ENCODE measurements at places on chromosomes 2 and 18.
A peak's percentile ranks its signal among the peaks of the same experiment; 100 is the strongest.

- H3K4me3 ChIP-seq = no peak overlapping the region
- no peaks in the 10 kb centered on the region for H3K4me1 ChIP-seq
- no peaks in the 10 kb centered on the region for H3K27me3 ChIP-seq
- no peaks in the 10 kb centered on the region for H3K36me3 ChIP-seq
- no peak overlapping the region for H3K27ac ChIP-seq
Measured at GRCh38 chr18:6593142-6593885, 136.2 kb upstream of the ARHGAP28 start.

DNA sequence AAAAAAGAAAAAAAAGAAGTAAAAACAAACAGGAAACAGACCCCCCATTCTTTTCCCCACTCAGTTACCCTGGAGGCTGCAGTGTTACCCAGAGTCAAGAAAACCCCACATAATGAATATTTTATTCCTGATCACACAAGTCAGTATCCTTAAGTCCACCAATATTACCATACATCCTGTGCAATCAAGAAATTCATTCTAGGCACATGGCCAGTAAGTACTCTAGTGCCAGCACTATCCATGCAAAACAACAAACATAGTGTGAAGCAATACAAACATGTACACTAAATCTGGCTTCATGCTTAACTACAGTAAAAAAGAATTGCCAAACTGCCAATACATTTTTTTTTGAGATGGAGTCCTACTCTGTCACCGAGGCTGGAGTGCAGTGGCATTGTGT, 111.6 kb downstream of the FAM168B start:
- no peaks in the 10 kb centered on the region for H3K4me1 ChIP-seq
- no peaks in the 10 kb centered on the region for H3K27me3 ChIP-seq
- no peak for DNase-seq
- H3K36me3 ChIP-seq = no peaks in the 10 kb centered on the region

- H3K36me3 ChIP-seq = no peaks in the 10 kb centered on the region
- peaks cover 3% of the 10 kb centered on the region for H3K4me1 ChIP-seq
- H3K4me3 ChIP-seq = no peak overlapping the region
- no peak for DNase-seq
- no peak overlapping the region for H3K27ac ChIP-seq
- no peaks in the 10 kb centered on the region for H3K27me3 ChIP-seq
Measured at GRCh38 chr2:237819231-237819630, 20.7 kb downstream of the RBM44 start.

DNA sequence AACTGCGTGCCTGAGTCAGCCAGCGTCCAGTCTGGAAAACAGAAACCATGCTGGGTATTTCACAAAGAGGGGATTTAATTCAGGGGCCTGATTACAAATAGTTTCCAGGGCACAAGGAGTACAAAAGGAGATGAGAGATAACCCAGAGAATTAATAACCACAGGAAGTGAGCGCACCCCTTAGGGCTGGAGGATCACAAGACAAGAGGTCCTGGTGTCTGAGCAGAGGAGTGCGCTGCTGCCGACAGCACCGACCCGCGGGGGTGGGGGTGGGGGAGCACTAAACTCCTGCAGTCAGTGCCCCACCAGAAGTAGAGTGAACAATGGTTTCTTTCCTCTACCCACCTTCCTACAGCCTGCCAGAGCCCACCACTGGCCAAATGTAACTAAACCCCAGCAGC, 20.8 kb upstream of the MAL start:
- no peaks in the 10 kb centered on the region for H3K36me3 ChIP-seq
- peaks cover 6% of the 10 kb centered on the region for H3K27me3 ChIP-seq
- DNase-seq = no peak
- H3K4me1 ChIP-seq = no peaks in the 10 kb centered on the region

DNA sequence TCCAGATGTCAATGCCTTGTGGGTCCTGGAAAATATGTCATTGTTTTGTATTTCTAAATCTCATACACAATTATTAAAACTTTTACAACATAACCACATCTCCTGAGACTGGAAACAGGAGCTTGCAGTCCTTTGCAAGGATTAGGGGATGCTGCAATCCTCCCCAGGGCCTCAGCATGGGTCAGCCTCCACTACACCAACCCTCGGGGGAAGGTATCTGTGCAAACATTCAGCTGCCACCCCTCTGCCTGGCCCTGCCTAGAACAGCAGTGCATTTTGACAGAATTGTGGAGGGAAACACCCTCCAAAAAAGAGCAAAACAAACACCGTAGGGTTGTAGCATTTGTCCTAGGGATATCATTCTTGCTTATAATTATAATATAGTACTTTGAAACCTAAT, 4.2 kb upstream of the UPP2 start:
- no peak overlapping the region for H3K4me3 ChIP-seq
- H3K4me1 ChIP-seq = no peaks in the 10 kb centered on the region
- H3K27ac ChIP-seq = no peak overlapping the region
- no peaks in the 10 kb centered on the region for H3K27me3 ChIP-seq

- H3K27me3 ChIP-seq = no peaks in the 10 kb centered on the region
- H3K4me3 ChIP-seq = no peak overlapping the region
- peaks cover 52% of the 10 kb centered on the region for H3K36me3 ChIP-seq
- H3K4me1 ChIP-seq = peaks cover 26% of the 10 kb centered on the region
- no peak overlapping the region for H3K27ac ChIP-seq
Measured at GRCh38 chr2:131058214-131058843, 34.9 kb downstream of the FAM168B start.

GRCh38 chr2:68832233-68832869, 38.8 kb downstream of the BMP10 start:
- H3K4me3 ChIP-seq = no peak overlapping the region
- peak overlapping the region; percentile 82 for H3K27ac ChIP-seq
- peaks cover 58% of the 10 kb centered on the region for H3K4me1 ChIP-seq
- no peaks in the 10 kb centered on the region for H3K36me3 ChIP-seq
- H3K27me3 ChIP-seq = no peaks in the 10 kb centered on the region

- no peak overlapping the region for H3K4me3 ChIP-seq
- H3K27me3 ChIP-seq = no peaks in the 10 kb centered on the region
- H3K27ac ChIP-seq = no peak overlapping the region
- H3K36me3 ChIP-seq = no peaks in the 10 kb centered on the region
Measured at GRCh38 chr2:30305235-30305634, 73.9 kb downstream of the LBH start.

DNA sequence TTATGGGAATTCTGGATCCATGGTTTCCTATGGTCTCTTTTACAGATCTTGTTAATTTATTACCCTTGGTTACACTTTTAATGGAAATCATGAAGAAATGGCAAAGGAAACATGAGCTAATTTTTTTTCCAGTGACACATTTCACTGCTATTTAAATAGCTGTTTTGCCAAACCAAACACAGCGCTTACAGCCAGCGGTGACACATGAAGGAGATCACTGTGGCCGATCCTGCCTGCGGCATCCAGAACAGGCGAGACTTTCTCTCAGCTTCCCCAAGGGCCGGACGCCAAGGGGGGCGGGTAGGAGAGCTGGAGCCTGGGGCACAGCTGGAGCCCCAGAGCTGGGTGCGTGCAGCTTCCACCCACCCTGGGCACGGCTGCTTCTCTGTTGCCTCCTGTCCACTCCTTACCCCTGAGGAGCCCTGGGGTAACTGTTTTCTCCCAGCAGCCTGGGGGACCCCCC, 81.4 kb upstream of the PKDCC start:
- H3K36me3 ChIP-seq = no peaks in the 10 kb centered on the region
- peaks cover 3% of the 10 kb centered on the region for H3K27me3 ChIP-seq
- H3K4me1 ChIP-seq = peaks cover 54% of the 10 kb centered on the region
- peak; percentile 95 for DNase-seq
- H3K27ac ChIP-seq = peak overlapping the region; percentile 70

- DNase-seq = peak; percentile 14
- no peaks in the 10 kb centered on the region for H3K27me3 ChIP-seq
- H3K4me3 ChIP-seq = no peak overlapping the region
- no peaks in the 10 kb centered on the region for H3K4me1 ChIP-seq
- H3K27ac ChIP-seq = no peak overlapping the region
Measured at GRCh38 chr2:126864861-126865260, 33.8 kb upstream of the TEX51 start.

DNA sequence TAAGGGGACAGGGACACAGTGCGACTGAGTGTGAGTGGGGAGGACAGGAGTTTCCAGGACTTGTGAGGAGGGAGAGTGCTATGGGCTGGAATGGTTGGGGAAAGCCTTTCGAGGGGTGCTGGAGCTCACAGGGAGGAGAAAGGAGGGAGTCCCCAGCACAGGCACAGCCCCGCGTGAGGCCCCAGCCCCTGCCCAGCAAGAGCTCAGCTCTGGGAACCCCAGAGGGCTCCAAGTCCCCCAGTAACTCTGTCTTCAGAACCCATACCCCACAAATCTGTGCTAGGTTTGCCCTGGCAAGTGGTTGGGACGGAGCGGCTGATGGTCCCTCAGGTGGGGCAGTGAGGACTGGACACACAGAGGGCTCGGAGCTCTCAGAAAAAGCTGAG, 75.4 kb downstream of the SFXN5 start:
- no peaks in the 10 kb centered on the region for H3K27me3 ChIP-seq
- peaks cover 8% of the 10 kb centered on the region for H3K36me3 ChIP-seq
- H3K4me3 ChIP-seq = no peak overlapping the region
- H3K4me1 ChIP-seq = no peaks in the 10 kb centered on the region

DNA sequence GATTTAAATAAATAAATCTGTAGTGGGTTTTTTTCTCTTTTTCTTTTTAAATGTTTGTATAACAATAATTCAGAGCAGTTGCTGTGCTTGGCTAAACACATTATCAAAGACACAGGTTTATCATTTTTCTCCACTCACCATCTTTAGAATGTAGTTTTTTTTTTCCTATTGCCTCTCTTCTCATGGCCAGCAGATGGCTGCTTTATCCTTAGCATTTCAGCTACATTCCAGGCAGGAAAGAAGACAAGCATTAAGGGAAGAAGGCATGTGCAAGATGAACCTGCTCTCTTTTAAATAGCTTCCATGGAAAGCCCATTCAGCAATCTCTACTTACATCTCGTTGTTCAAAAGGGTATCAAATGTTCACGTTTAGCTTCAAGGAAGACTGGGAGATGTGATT, 42.6 kb downstream of the ARHGAP15 start:
- no peaks in the 10 kb centered on the region for H3K4me1 ChIP-seq
- H3K36me3 ChIP-seq = no peaks in the 10 kb centered on the region
- no peak for DNase-seq
- H3K27ac ChIP-seq = no peak overlapping the region
- no peak overlapping the region for H3K4me3 ChIP-seq

- DNase-seq = no peak
- H3K27ac ChIP-seq = no peak overlapping the region
- H3K36me3 ChIP-seq = no peaks in the 10 kb centered on the region
- no peaks in the 10 kb centered on the region for H3K27me3 ChIP-seq
Measured at GRCh38 chr2:12416600-12416999, 300.1 kb upstream of the TRIB2 start.

DNA sequence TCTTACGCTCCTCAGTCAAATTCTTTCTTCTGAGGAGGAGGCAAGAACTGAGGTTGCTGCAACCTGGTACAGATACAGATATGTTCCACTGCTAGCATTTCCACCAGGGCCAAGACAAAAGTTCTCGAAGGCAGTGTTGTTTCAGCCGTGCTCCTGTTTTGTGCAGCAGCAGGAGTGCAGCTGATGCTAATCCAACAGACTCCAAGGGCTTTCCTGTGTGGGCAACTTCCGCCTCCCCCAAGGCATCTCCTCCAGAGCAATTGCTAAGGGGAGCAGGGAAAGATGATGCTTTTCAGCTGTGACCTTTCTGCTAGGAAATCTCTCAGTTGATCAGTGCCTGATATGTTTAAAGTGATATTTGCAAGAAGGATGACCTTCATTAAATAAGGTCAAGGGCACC, 52.6 kb upstream of the DAPL1 start:
- H3K36me3 ChIP-seq = no peaks in the 10 kb centered on the region
- no peaks in the 10 kb centered on the region for H3K27me3 ChIP-seq
- DNase-seq = no peak
- peaks cover 5% of the 10 kb centered on the region for H3K4me1 ChIP-seq
- H3K4me3 ChIP-seq = no peak overlapping the region

GRCh38 chr18:64253222-64253621, 104.3 kb upstream of the LINC00305 start:
- H3K4me3 ChIP-seq = no peak overlapping the region
- no peak overlapping the region for H3K27ac ChIP-seq
- no peaks in the 10 kb centered on the region for H3K4me1 ChIP-seq
- no peaks in the 10 kb centered on the region for H3K27me3 ChIP-seq
- no peaks in the 10 kb centered on the region for H3K36me3 ChIP-seq

- H3K27ac ChIP-seq = no peak overlapping the region
- peaks cover 48% of the 10 kb centered on the region for H3K4me1 ChIP-seq
Measured at GRCh38 chr18:12008842-12009580, 27.7 kb downstream of the IMPA2 start.

GRCh38 chr2:213317929-213318328, 33.7 kb downstream of the SPAG16 start:
- H3K27me3 ChIP-seq = no peaks in the 10 kb centered on the region
- no peak for DNase-seq
- H3K4me1 ChIP-seq = no peaks in the 10 kb centered on the region
- no peak overlapping the region for H3K4me3 ChIP-seq

- H3K4me3 ChIP-seq = no peak overlapping the region
- peaks cover 15% of the 10 kb centered on the region for H3K4me1 ChIP-seq
- DNase-seq = no peak
- no peaks in the 10 kb centered on the region for H3K27me3 ChIP-seq
- no peak overlapping the region for H3K27ac ChIP-seq
- H3K36me3 ChIP-seq = no peaks in the 10 kb centered on the region
Measured at GRCh38 chr2:105538840-105539239, 140.0 kb upstream of the FHL2 start.

DNA sequence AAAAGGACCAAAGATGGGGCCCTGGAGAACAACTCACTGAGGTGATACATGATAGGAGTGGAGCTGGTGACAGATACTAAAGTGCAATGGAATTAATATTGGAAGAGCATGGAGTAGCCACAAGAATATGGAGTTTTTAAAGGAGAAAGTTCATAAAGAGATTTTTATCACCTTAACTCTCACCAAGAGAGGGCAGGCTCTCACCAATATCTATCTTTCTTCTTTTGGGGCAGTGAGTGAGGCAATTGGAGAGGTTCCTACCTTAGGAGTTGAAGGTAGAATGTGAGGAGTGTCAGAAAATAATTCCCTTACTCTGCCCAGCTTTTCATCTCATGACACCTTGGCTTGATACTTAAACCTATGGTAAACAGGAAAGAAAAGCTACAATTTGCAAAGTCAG, 233.7 kb upstream of the CWC22 start:
- H3K36me3 ChIP-seq = no peaks in the 10 kb centered on the region
- no peak overlapping the region for H3K4me3 ChIP-seq
- H3K27me3 ChIP-seq = no peaks in the 10 kb centered on the region
- H3K27ac ChIP-seq = no peak overlapping the region
- no peak for DNase-seq
- H3K4me1 ChIP-seq = no peaks in the 10 kb centered on the region

All from suprapubic skin (tissue), 4 donors.